Foreskin melanocyte (primary cell): ENCODE measurements at places on chromosomes 3 and 15.

DNA sequence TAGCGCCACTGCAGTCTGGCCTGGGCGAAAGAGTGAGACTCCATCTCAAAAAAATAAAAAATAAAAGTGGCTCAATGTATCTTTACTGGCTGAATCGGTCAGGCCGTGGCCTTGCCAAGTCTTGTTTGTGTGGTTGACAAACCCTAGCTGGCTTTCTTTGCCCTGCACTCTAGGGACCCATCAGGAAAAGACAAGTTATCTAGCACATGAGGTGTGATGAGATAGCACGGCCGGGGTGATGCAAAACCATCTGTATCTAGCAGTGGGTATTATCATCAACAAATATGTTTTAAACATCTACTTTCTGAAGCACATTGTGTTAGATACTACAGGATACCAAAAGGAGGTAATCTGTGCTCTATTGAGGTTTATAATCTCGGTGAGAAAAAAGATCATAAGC lies 3.9 kb upstream of the DPP8 start:
- DNase-seq, result no peak

- DNase-seq, result no peak
Observed at GRCh38 chr15:51533672-51534398, 88.7 kb downstream of the DMXL2 start.

DNA sequence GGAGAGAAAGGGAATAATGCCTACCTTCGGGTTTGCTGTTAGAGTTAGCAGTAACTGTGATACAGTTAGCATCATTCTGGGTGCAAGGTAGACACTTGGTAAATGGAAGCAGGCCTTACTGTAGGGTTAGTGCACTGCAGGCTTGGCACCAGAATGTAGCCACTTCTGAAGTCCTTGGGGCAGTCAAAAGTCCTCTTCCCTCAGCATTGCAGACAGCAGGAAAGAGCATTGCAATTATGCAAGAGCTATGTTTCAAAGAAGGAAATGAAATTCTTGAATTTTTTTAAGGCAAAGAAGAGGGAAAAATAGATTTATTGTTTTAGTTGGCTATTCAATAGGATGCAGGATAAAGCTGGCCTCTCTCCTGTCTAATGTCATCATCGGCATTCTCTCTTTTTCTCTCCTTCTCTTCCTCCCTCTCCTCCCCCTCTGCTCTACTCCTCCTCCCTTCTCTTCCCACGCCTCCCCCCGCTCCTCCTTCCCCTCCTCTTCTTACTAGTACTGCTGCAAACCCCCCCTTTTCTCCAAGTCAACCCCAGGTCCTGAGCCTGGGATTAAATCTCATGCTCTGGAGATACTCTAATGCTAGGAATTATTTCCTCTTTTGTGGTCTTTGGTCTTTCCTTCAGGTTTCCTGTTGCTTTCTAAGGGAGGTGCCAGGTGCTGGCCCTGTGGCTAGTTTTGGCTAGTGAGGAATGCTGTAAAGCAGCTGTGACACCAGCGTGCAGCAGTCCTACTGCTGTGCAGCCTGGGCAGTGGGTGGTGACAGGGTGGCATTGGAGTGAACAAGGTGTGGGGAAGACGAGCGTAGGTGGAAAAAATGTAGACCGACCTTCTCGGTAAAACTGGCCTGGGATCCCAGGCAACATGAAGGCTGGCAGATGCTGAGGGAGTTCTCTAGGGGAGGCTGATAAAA lies 21.7 kb downstream of the EEFSEC start:
- peak; percentile 21 for DNase-seq

- no peak for DNase-seq
Observed at GRCh38 chr15:41936155-41936554, 36.2 kb downstream of the EHD4 start.

DNA sequence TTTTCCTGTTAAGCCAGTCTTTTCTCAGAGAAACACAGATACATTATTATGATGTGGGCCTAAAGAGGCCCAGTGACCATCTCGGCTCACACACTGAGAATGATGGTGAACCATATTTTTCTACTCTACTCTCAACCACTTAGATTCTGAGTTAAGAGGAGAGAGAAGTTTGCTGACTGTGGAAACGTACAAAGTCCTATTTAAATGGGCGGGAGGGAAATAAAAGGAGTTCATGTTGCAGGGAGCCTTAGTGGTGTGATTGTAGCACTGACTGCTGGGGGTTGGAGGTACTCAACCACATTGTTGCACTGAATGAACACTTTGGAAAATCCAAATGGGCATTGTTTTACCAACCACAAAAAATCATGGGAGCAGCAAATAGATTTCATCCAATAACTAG lies 51.0 kb downstream of the ATP8B4 start:
- DNase-seq, result no peak

DNA sequence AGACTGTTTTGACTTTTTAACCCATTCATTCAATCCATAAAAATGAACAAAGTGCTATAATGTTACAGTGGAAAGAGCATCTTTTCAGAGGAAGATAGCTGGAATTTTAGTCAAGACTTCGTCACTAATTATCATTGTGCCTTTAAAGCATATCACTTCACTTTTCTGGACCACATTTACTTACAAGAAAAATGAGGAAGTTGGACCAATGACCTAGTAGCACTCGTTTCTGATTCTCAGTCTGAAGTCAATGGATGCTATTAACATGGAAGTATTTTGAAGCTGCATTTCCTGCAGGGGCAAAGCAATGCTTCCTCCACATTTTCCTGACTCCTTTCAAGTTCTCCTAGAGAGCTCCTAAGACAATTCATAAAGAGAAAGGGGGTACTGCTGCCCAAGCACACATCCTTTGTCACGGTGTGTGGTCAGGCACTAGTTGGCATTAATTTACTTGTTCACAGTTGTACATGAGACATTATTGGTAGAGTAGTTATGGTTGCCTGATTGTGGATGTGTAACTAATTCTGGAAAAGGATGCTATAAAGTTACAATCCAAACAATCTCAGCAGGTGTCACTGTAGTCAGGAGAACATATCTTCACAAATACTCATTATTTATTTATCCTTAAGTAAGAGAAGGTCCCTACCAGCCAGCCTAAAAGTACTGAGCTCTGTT lies 1049.1 kb downstream of the FHIT start:
- DNase-seq, result no peak

DNA sequence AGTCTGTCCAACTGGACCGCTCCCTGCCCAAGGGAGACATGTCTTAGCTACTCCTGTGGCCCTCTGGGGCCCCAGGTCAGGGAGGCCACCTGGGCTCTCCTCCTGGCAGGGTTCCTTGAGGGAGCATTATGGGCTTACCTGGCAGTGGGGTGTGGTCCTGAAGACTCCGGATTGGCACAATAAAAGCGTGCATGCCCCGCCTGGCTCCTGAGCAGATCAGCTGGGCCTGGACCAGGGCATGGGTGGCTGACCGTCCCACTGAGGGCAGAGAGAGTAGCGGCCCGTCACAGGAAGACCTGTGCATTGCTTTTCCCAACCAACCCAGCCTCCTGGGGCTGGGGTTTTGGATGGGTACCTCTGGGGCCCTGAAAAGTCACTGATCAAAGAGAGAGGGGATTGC lies 5.4 kb downstream of the ACOX2 start:
- DNase-seq, result no peak

DNA sequence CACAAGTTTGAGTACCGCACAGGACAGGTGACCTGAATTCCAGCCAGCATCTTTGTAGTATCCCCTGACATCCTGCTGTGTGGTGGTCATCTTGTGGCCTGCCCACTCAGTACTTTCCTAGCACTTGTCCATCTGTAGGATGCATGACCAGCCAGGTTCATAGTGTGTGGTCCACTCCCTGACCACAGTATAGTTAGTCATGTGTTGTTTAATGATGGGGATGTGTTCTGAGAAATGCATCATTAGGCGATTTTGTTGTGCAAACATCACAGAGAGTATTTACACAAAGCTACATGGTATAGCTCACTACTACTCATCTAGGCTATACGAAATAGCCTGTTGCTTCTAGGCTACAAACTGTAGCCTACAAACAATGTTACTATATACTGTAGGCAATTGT lies 16.9 kb upstream of the RBPMS2 start:
- no peak for DNase-seq

GRCh38 chr15:67177752-67178151 lies 76.7 kb downstream of the AAGAB start:
- no peak for DNase-seq

- DNase-seq, result no peak
Observed at GRCh38 chr3:24829011-24829581, 334.4 kb upstream of the THRB start.

DNA sequence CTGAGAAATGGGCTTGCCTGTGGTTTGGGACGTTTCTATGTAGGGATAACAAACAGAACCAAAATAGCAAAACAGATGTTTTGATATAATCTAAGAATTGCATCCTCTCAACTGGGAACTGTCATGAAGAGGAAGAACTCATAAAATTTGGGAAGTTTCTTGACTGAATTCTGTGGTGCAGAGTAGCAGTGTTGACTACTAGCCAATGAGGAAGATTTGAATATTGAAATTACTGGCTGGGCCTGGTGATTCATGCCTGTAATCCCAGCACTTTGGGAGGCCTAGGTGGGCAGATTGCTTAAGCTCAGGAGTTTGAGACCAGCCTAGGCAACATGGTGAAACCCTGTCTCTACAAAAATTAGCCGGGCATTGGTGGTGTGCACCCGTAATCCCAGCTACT lies 42.2 kb downstream of the ZNF609 start:
- no peak for DNase-seq

- no peak for DNase-seq
Observed at GRCh38 chr15:59550530-59550929, 61.1 kb upstream of the GCNT3 start.

- peak; percentile 29 for DNase-seq
Observed at GRCh38 chr3:167740961-167741587, 5.6 kb downstream of the SERPINI1 start.

DNA sequence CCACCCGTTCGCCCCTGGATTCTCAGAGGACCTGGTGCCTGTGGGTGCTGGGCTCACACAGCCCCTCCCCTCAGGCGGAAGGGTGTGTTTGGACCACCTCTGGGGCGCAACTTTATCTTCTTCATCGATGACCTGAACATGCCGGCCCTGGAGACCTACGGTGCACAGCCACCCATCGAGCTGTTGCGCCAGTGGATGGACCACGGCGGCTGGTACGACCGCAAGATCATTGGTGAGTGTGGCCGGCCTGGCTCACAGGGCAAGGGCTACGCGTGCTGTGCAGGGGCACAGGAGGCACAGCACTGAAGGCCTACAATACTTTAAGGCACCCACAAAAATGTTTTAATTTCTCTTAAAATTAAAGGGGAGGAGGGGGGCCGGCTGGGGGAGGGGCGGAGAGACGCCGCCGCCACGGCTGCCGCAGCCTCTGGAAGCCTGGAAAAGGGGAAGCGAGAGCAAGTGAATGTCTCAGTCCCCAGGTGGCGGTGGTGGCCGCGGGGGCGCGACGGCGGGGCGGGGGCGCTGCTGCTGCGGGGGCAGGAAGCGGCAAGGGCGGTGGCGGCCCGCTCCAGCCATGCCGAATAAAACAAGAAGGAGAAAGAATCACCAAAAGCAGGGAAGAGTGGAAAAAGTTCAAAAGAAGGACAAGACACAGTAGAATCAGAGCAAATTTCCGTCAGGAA lies 56.8 kb downstream of the DNAH1 start:
- DNase-seq, result no peak

DNA sequence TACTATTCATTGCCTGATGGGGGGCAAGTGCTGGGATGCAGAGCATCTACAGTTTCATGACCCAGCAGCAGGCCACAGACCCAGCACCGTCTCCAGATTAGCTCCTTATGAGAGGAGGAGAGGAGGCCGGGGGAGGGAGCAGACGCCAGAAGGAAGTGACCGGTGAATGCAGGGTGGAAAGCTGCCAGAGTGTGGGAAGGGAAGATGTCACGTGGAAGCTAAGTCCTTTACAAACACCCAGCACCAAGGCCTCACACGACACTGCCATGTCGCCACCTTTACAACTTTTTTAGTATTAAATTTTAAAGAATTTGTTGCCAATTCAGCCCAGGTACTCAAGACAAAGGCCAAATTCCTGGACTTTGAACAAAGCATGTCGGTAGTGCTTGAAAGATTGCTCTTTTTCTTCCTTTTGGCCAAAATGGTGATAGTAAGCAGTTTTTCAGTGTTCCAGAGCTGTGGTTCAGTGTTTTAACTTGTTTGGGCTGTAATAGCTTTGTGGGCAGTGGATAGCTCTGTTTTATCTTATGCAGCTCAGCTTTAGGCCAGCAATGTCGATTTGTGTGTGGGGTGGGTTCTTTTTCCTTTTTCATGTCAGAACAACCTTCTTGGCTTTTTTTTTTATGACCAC lies 58.2 kb downstream of the ZBTB38 start:
- no peak for DNase-seq

DNA sequence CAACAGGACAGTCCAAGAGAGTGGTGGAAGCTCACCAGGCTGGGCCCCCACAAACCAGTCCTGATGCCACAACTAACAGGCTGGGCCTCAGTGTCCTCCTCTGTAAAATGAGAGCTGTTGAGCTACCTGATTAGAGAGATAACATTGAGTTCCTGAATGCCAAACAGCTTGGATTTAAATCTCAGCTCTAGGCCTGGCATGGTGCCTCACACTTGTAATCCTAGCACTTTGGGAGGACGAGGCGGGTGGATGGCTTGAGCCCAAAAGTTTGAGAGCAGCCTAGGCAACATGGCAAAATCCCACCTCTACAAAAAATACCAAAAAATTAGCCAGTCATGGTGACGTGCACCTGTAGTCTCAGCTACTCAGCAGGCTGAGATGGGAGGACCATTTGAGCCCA lies 20.1 kb upstream of the TMCC1 start:
- no peak for DNase-seq

- no peak for DNase-seq
Observed at GRCh38 chr3:113005611-113006010, 14.8 kb downstream of the GTPBP8 start.

DNA sequence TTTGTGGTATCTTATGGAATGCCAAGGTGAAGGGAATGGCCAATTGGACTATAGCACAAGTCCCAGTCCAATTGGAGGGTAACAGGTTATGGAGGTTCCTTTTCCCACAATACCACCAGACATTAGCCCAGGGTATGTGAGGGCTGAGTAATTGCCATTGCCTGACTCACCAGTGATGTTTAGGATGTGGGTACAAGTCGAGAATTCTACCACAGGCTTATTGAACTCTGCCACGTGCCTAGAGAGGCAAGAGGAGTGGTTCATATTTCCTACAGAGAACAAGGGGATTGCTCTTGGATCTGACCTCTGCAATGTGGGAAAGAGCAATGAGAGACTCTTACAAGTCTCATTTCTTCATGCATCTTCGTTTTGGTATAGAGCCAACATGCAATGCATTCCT lies 85.0 kb upstream of the XCR1 start:
- no peak for DNase-seq

- no peak for DNase-seq
Observed at GRCh38 chr3:158106766-158107471, 699 bp upstream of the SHOX2 start.

- DNase-seq, result no peak
Observed at GRCh38 chr15:33612721-33613304, 302.0 kb downstream of the RYR3 start.

GRCh38 chr3:38640661-38641452 lies 8.6 kb downstream of the SCN5A start:
- no peak for DNase-seq

DNA sequence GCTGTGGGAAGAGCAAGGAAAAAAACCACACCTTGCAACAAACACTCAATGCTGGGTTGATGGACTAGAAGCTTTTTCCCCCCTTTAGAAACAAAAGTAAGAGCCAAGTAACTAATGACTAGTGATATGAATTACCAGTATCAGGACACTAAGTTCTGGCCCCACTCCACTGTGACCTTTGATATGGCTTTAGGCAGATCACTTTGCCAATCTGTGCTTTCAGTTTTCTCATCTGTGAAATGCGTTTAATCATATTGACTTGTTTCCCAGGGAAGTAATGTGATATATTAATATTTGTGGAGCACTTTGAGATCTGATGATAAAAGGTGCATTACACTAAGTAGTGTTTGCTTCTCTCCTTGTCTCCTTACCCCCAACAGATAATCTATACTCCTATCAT lies 319.3 kb upstream of the SATB1 start:
- no peak for DNase-seq
